Activated CD4-positive, alpha-beta T cell treated with anti-CD3 and anti-CD28 coated beads for 24 hours (primary cell): ENCODE measurements at places on chromosomes 7 and 10.

DNA sequence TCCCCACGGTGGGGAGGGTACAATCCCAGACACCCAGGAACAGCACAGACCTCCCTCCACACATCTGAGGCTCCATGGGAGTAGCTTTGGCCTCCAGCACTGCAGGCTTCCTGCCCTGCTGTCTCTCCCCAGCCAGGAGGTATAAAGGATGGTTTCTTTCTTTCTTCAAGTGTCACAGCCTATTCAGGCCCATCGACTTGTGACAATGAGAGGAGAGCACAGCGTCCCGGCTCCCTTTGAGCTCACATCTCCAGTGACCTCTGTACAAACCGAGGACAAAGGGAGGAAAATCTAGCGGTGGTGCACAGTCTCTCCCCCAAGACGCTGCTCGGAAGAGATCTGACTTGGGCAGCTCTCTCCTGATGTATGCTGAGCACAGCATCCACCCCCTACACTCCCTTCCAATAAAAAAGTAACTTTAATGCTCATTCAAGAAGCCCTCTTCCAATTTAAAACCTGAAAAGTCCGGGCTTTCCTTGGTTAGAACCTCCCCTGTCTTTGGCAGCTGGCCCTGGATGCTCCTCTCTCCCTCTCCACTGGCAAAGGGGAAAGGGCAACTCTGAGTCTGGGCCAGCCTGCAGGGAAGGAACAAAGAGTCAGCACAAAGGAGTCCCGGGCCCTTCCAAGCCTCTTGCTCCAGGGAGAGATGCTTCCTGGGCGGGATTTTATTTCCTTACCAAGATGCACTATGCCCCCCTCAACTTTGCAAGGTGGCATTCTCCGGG, 18.0 kb downstream of the CHST15 start:
- DNase-seq = no peak

- no peak for DNase-seq
Measured at GRCh38 chr10:110163192-110163773, 44.1 kb upstream of the MXI1 start.

- no peak for DNase-seq
Measured at GRCh38 chr7:155391414-155391813, 66.5 kb upstream of the EN2 start.

DNA sequence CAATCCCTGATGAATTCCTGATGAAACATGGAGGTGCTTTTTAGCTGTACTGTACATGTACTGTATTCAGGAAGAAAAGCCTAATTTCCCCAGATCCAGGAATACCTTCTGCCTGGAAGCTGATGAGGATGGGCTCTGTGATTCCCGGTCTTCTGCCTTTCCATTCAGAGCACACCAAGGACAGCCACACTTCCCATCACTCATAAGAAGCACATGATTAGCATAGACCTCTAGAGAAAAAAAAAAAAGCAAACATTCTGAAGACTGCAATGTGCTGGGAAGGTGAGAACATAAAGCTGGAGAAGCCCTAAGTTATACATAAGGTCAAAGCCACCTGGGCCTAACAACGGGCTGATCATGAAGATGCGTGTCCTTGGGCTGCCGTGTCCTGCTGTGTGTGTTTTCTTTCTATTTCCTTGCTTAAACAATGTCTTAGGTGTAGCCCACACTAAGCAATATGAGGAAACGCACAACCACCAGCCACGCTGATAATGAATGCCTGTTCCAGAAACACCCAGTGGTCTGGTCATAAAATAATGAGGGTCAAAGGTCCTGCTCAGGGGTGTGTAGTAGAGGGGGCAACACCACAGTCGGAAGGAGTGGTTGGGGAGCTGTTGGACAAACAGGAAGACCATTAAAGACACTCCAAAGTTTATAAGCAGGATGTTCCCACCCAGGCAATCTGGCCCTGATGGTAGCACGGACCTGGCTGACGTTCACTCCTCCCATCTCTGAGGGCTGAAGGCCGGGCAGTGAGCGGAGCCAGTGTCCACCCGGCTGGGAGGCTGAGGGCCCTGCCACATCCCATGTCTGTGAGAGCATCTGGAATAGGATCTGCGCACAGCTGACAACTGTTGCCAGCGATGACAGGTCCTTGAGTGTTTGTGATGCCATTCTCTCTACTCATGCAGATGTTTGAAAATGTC, 7.9 kb downstream of the PKD1L1 start:
- no peak for DNase-seq
